Gastroesophageal sphincter (tissue), 4 donors: ENCODE measurements at places on chromosomes 2 and 18.

GRCh38 chr2:233039212-233039845, 6.9 kb downstream of the NEU2 start:
- no peak for ATAC-seq

GRCh38 chr2:111966241-111966640, 67.8 kb downstream of the MERTK start:
- ATAC-seq: no peak

DNA sequence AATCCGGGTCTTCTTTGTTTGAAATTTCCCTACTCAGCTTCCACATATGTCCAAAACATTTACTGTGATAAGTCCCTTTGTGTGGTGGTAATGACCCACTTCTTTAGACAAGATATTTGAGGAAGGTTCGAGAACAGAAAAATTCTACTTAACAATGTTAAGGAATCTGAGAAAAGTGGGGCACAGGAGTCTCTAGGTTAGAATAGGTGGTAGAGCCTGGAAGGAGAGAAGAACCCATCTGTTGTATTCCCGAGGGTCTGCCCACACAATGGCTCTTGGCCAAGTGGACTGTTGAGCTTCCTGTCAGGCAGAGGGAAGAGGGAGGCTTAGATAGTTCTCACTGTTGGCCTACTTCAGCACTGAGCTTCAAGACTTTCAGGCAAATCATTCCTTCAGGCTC, 4.3 kb downstream of the IGFBP2 start:
- ATAC-seq: no peak

DNA sequence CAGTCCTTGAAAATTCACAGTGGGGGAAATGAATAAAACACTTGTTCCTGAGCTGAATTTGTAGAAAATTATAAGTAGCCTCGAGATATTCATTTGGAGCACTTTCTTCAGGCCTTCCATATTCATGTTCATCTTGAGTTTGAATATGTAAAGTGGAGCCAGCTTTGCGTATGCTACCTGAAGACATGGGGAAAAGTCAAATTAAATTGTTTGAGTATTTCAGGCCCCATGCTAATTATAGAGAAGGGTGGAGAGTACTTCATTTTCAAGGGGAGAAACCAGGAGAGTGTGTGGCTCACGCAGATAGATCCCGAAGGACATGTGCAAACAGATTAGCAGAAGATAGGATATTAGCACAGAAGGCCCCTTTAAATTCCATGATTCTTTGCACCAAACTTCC, 7.7 kb downstream of the RPRM start:
- no peak for ATAC-seq

DNA sequence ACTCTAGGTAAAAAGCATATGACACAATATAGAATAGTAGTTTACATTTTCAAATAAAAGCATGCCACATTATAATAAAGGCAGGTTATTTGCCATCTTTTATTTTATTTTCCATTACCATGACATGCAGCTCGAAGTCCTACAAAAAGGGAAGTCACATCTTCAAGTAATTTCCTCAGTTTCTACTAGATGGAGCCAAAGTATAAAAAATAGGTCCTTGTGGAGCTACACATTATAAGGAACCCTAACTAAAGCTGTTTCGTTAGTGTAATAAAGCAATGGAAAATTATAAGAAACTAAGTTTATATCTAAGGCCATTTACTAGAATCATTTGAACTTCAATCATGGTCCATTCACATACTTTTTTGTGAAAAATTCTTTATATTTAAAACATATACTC, 674.5 kb downstream of the KCNJ3 start:
- ATAC-seq: no peak

- ATAC-seq: no peak
Observed at GRCh38 chr2:15953147-15953630, 12.8 kb downstream of the MYCN start.

- no peak for ATAC-seq
Observed at GRCh38 chr2:162252153-162252552, 8.9 kb upstream of the FAP start.

DNA sequence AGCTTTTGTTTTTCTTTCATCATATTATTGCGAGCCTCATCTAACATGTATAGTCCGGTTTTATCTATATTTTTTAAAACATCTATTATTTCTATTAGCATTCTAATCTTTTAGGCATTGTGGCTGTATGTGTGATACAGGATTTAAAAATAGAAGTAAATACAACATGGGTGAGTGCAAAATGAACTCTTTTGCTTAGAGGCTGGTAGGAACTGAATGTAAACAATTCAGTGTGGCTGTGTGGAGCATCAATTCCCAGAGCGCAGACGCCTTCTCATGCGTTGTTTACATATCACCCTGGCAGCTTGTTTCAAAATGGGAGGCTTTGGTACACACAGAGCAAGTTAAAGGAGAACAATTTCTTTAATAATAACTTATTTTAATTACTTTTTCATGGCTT, 836 bp downstream of the DTNA start:
- ATAC-seq: no peak

GRCh38 chr2:191049728-191050639, 36.0 kb upstream of the STAT1 start:
- ATAC-seq: peak; percentile 84

GRCh38 chr2:227366769-227367426, 12.2 kb downstream of the TM4SF20 start:
- peak; percentile 69 for ATAC-seq

GRCh38 chr2:113233593-113234550, 44.8 kb downstream of the PAX8 start:
- no peak for ATAC-seq

- ATAC-seq: no peak
Observed at GRCh38 chr2:138708682-138709241, 71.4 kb downstream of the NXPH2 start.

DNA sequence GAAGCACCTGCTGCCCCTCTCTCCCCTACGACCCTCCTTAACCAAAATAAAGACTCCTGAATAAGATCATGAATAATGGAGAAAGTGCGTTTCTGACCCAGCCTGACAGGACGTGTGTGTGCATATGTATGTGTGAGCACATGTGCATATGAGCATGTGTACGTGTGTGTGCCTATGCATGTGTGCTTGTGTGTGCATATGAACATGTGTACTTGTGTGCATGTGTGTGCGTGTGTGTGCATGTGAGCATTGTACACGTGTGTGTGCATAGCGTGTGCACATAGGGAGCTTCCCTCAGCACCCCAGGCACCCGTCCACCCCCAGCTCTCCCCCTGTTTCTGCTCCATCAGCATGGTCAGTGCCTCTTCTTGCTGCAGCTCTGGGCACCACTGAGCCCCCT, 10.7 kb downstream of the KCNIP3 start:
- ATAC-seq: no peak

- ATAC-seq: no peak
Observed at GRCh38 chr2:132975193-132976105, 305.4 kb upstream of the LYPD1 start.

GRCh38 chr2:68748568-68748967, 14.0 kb downstream of the ARHGAP25 start:
- no peak for ATAC-seq

GRCh38 chr2:113962692-113963480, 73.0 kb downstream of the ACTR3 start:
- ATAC-seq: no peak

DNA sequence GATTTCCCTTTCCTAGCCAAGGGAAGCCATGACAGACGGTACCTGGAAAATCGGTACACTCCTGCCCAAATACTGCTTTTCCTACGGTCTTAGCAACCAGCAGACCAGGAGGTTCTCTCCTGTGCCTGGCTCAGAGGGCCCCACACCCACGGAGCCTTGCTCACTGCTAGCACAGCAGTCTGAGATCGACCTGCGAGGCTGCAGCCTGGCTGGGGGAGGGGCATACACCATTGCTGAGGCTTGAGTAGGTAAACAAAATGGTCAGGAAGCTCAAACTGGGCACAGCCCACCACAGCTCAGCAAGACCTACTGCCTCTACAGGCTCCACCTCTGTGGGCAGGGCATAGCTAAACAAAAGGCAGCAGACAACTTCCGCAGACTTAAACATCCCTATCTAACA, 6.8 kb upstream of the CD207 start:
- ATAC-seq: no peak

GRCh38 chr2:42931818-42932195, 139.4 kb upstream of the HAAO start:
- no peak for ATAC-seq

- ATAC-seq: peak; percentile 56
Observed at GRCh38 chr2:4973973-4974372, 718.2 kb upstream of the SOX11 start.

DNA sequence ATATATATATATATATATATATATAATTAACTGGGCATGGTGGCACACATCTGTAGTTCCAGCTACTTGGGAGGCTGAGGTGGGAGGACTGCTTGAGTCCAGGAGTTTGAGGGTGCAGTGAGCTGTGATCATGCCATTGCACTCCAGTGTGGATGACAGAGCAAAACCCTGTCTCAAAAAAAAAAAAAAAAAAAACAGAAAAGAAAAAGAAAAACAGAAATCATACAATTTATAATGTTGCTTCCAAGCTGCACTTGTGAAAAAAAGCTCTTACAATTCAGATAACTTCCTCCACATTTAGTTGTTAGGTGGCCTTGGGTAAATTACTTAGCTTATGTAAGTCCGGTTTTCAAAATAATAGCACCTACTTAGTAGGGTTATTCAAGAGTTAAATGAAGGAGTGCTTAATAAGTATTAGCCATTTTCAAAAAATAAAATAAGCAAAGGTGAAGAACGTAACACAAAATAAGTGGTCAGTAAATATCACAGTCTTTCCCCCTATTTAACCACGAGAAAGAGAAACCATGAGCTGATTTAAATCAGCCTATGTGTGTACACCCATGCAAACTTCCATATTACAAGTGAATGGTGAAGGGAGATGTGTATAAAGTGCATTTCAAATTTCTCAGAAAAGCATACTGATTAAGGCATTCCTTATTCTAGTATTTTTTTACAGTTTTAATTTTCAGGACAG, 2.3 kb downstream of the WIPF1 start:
- ATAC-seq: no peak

- peak; percentile 77 for ATAC-seq
Observed at GRCh38 chr2:217775920-217776503, 226.8 kb downstream of the TNS1 start.

DNA sequence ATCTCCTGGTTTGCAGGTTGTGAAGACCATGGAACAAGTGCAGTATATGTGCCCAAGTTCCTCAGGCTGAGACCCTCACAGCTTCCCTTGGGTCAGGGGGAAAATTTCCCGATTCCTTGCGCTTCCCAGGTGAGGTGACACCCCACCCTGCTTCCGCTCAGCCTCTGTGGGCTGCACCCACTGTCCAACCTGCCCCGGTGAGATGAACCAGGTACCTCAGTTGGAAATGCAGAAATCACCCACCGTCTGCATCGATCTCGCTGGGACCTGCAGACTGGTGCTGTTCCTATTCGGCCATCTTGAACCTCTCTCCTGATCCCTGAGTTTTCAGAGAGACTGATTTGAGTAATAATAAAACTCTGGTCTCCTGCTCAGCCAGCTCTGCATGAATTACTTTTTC, 30.6 kb downstream of the CHCHD5 start:
- ATAC-seq: no peak

DNA sequence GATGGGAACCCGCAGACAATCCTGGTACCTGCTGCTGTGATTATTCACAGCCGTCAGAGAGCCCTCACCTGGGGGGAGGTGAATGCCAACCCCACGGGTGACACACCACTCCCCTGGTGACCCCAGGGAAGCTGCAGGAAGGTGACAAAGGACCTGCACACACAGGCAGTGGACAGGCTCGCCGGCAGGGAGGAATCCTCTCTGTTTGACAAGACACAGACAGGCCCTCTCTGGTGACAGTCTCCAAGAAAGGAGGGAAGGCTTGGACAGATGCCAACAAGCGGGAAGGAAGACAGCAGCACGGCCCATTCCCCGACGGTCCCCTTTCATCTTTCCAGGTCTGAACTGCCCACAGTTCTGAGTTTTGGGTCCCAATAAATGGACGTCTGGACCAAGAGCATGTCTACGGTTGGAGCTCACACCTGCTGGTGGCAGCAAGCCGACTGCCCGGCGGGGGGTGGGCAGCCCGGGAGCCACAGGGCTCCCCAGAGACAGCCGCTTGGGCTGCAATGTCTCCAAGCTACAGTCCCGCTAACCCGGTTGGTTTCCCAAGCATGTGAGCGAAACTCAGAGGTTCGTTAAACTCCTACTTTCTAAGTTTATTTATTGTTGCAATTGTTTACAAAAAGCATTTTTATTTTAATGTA, 31.8 kb downstream of the HDAC4 start:
- ATAC-seq: no peak

DNA sequence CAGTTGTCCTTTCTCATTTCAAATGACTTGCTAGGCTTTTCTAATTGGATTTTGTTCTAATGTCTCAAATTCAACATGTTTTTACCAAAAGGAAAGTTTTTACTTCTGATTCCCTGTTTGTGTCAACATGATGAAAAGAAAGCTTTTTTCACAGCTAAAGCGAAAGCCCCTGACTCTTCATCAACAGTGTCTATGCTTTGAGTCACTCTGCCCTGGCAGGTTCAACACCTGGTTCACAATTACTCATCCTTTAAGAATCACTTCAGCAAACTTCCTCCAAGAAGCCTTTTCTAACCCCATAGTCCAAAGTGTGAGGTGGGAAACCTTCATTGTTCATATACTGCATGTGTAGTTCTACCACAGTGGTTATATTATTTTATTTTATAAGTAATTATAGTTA, 7.6 kb upstream of the DSG2 start:
- no peak for ATAC-seq

- no peak for ATAC-seq
Observed at GRCh38 chr2:224427471-224427870, 25.6 kb upstream of the FAM124B start.

- no peak for ATAC-seq
Observed at GRCh38 chr18:65859075-65859474, 108.3 kb downstream of the CDH7 start.

- no peak for ATAC-seq
Observed at GRCh38 chr18:21196426-21196825, 45.6 kb upstream of the GREB1L start.

DNA sequence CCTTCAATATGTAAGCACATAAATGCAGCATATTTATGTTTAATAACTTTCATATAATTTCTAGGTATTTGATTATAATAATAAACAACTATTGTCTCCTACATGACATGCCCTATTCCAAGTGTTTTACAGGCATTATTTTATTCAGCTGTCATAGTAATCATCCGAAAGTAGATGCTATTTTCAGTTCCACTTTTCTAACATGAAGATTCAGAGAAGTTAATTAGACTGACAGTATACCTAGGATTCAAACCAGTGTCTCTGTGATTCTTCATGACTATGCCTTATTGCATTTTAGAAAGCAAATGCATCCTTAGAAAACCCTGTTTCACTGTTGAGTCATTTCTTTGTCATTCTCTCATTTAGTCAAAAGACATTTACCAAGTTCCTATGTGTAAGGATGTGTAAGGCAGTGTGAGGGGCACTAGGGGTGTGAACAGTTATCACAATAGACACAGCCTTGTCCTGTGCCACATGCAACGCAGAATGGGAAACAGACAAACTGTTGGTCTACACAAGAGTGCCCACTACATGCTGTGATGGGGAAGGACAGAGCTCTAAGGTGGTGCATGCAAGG, 79.8 kb downstream of the DTNA start:
- ATAC-seq: no peak
